ENCODE measurements at places on chromosomes 7 and 10. TPM values are rescaled to one million over a fixed set of nuclear protein-coding genes. Genes with fewer than 3 reads are reported as not detected.

- DNase-seq, result no peak
These were observed 167.8 kb downstream of the HDAC9 start for GRCh38 chr7:18663321-18663720.

- DNase-seq, result no peak
These were observed 13.5 kb downstream of the CRTAC1 start for GRCh38 chr10:98016772-98017475.

- DNase-seq, result no peak
These were observed 12.8 kb downstream of the KCTD7 start for GRCh38 chr7:66641526-66641871.

DNA sequence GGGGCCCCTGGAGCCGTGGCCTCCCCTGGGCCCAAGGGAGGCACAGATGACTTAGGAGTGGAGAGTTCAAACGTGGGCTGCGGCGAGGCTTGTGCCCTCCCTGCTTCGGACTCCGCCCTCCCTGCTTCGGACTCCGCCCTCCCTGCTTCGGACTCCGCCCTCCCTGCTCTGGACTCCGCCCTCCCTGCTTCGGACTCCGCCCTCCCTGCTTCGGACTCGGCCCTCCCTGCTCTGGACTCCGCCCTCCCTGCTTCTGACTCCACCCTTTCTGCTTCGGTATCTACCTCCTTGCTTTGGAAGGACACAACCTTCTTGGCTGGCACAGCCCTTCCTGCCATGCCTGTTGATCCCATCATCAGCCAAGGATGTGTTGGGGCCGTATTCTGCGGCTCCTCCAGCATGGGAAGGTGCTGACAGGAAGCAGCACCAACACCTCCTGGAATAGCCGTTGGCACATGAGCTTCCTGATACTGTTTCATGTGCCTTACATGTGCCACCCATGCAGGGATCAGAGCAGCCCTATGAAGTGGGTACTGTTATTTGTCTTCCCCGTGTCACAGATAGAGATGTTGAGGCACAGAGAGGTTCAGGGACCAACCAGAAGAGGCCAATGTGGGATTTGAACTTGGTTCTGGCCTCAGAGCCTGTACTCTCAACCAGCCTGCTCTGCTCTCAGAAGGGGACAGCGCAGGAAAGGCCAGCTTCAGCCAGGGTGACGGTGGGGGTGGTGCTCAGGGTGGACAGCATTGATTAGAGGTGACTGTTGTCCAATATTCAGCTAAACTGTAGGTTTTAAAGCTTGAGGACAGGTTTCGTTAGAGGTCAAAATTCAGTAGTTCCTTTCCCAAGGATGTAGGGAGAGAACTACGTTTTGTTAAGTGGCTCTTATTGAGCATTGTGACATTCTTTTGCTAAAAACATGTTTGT lies 114.5 kb downstream of the NKX6-2 start:
- no peak for DNase-seq

GRCh38 chr10:91088300-91089140 lies 131.9 kb upstream of the PCGF5 start:
- no peak for DNase-seq

DNA sequence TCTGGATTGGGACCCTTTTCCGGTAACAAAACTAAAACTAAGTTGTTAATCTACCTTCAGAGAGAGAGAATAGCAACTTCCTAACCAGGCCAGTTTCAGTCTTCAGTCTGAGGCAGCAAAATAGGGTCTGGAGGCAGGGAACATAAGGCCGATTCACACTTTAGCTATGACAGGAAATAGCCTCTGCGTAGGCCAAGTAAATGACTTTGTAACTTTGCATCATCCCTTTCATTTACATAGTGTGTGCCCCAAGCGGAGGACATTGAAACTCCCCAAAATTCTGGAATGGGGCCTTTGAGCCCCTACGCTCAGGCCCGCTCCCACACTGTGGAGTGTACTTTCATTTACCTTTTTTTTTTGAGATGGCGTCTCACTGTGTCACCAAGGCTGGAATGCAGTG lies 1.7 kb upstream of the UPP1 start:
- DNase-seq, result no peak

GRCh38 chr7:152899004-152899403 lies 139.5 kb downstream of the ACTR3B start:
- DNase-seq, result no peak

- no peak for DNase-seq
These were observed 90.8 kb downstream of the PRLHR start for GRCh38 chr10:118504467-118505205.

GRCh38 chr10:8312079-8312478 lies 257.6 kb downstream of the GATA3 start:
- DNase-seq, result no peak

- DNase-seq, result no peak
These were observed 14.0 kb upstream of the UBE3C start for GRCh38 chr7:157124690-157125089.

Gene SPDYE1
- polyA plus RNA-seq, result 1.6 TPM

Gene CALCR
- 11.1 TPM for polyA plus RNA-seq

Gene TMEM168
- 29.1 TPM for polyA plus RNA-seq

Gene ACTR3C
- polyA plus RNA-seq, result 0.95 TPM

Gene BLVRA
- polyA plus RNA-seq, result 32.6 TPM
